ENCODE measurements at places on chromosomes 5 and 9. TPM values are rescaled to one million over a fixed set of nuclear protein-coding genes. Genes with fewer than 3 reads are reported as not detected.

DNA sequence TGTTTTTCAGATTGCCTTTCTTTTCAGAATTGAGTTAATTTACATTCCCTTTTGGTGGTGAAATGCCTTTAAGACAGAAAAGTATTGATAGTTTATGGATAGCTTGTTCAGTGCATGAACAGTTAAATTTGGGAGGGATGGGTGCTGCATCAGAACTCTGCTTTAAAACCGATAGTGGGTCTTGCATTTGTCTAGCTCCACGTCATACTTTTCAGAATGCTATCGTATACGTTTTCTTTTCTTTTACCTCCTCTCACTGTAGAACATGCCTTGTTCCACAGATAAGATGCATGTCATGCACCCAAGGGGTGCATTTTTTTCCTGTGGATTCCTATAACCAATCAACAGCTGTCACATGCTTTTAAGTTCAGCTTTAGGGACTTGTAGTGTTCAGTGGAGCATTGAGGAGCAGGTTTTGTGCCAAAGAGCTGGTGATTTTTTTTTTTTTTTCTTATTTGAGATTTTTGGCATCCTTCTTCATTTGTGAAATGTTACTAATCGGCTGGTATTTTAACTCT is 2.3 kb downstream of the SLC44A1 start:
- DNase-seq: no peak

DMRTA1 gene
- 0.03 TPM for total RNA-seq

COL23A1 gene
- total RNA-seq: not detected

- DNase-seq: no peak
Observed at GRCh38 chr5:97839341-97840086, 656.5 kb upstream of the RIOK2 start.

DNA sequence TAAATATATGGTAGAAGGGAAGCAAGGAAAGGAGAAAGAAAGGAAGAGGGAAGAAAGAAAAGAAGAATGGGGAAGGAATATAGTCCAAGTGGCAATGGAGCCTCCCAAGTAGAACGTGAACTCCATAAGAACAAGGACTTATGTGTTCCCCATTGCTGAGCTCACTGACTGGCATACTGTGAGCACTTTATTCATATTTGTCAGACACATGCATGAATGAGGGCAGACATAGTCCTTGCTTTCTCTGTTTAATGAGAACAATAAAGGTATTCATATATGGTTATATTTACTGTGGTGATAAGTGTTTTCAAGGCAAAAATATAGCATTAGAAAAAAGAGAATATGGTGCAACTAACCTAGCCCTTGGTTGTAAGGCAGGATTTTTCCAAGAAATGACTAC is 23.6 kb upstream of the HMHB1 start:
- DNase-seq: no peak

NELFB gene
- total RNA-seq: 60.8 TPM

ANKRD34B gene
- not detected for total RNA-seq

DNA sequence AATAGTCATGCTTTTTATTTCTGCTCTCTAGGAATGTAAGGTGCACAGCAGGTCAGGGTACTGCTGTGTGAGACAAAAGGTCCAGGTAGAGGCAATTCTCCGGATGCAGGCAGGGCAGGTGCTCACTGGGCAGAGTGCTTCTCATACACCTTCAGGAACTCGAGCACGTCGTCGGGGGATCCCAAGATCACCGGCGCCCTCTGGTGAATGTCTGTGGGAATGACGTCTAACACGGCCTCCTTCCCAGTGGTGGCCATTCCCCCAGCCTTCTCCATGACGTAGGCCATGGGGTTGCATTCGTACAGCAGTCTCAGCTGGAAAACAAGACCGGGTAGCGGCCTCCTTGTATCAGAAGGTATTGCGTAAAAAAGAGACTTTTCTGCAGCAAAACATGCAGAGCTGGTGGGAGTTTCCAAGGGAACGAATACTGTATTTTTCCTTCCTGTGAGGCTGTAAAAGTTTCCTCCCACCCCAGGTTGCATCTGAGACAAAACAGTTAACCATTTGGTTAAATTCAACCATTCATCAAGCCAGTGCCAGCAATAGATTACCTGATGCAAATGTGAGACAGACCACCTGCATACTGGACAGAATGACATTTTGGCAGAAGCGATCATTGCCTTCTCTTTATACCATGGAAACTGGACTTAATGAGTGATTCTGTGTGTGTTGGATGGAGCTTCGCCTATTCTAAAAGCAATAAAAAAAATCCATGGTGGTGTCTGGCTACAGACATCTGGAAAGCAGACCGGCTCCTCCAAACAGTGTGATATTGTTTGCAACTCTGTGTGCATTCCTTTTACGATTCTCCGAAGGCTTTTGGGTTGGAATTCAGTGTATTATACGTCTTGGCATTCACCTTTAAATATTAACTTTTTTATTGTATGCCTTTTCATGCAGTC is 9.9 kb upstream of the FBP2 start:
- DNase-seq: peak; percentile 51

GRCh38 chr5:139075066-139076050 is 122.8 kb downstream of the SIL1 start:
- DNase-seq: no peak

DNA sequence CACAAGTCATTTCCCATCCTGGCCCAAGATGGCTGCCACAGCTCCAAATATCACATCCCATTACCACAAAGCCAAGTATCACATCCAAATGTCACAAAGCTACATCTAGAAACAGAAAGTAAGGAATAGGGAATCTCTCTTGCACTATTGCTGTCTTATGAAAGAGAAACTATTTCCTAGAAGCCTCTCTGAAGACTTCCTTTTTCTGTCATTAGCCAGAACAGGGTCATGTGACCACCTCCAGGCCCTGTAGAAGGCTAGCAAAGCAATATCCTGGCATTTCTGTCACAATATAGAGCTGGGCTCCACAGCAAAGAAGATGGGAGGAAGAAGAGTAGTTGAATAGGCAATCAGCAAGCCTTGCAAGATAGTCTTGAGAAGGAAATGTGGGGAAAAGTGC is 99.2 kb downstream of the SH3TC2 start:
- no peak for DNase-seq

DNA sequence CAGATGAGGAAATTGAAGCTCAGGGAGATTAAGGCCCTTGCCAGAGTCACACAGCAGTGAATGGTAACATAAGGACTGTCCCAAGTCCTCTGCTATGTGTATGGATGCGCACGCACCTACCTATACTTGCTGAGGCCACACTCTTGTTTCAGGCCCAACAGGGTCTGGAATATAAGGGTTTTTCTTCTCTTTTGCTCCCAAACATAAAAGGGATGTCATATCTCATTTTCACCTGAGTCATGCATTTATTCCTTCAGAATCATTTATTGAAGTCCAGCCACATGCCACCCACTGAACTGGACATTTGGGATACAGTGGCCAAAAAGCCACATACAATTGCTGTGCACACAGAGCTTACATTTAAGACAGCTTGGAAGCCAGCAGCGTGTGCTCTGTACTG is 92.0 kb downstream of the SH3TC2 start:
- DNase-seq: no peak

Measured in T-cell (primary cell).